M059J (cell line): ENCODE measurements at places on chromosomes 5 and 9.

- no peak for DNase-seq
Measured at GRCh38 chr9:72486594-72486955, 34.8 kb upstream of the TMC1 start.

DNA sequence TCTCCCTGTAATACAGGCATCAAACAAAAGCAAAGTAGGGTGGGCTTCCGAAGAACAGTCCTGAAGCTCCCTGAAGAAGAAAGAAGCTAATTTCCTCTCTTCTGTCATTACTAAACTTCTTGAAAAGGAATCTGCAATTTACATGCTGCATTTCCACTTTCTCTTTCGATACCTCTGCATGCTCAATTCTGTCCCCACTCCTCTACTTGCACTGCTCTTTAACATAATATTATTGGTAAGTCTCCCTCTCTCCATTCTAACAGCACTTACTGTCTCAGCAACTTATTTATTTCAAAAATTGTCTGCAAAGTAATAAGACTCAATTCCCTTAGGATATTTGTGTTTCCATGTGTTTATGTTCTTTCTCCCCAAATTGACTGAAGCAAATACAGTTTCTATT is 3.9 kb upstream of the PLPP1 start:
- DNase-seq = no peak

DNA sequence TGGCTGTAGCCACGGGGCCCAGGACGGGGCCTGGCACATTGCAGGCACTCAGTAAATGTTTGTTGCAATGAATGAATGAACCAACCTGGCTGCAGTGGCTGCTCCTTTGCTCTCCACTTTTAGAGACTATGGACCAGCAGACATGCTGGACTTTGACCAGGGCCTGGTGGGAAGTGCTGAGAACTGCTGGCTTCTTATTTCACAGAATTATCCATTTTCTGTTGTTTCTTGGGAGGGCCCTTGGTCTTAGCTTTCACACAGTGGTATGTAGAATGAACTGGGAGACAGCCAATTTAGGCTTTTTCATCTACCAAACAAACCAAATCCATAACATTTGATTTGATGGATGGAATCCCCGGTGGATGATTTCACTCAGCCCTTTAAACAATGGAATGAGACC is 78.0 kb upstream of the LHFPL2 start:
- no peak for DNase-seq

DNA sequence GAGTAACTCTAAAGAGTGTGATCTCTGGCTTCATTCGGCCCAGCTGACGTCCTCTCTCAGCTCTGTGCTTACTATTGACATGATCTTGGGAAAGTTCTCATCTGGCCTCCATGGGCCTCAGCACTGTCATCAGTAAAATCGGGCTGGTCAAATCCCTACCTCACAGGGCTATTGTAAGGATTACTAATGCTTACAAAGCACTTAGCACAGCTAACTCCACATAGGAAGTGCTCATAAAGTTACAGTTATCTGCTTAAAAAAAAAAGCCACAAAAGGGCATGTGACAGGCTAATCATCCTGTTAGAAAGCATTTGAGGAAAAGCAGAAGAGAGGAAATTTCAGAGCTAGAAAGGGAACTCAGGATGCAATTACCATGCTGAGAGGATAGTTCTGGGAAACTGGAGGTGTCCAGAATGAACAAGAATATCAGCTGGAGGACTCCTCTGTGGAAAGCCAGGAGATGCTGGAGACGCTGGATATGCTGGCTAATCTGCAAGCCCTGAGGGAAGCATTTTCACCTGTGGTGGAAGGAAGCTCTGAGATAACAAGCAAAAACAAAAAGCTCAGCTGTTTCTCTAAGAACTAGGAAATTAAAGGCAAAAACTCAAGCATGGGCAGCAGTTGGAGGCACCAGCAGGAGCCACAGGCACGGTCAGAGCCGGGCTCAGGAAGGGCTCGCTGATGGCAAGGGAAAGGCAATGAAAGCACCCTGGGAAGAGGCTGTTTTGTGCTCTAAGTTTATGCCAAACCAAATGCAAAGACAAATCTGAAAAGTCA is 4.4 kb upstream of the BHMT start:
- peak; percentile 54 for DNase-seq

DNA sequence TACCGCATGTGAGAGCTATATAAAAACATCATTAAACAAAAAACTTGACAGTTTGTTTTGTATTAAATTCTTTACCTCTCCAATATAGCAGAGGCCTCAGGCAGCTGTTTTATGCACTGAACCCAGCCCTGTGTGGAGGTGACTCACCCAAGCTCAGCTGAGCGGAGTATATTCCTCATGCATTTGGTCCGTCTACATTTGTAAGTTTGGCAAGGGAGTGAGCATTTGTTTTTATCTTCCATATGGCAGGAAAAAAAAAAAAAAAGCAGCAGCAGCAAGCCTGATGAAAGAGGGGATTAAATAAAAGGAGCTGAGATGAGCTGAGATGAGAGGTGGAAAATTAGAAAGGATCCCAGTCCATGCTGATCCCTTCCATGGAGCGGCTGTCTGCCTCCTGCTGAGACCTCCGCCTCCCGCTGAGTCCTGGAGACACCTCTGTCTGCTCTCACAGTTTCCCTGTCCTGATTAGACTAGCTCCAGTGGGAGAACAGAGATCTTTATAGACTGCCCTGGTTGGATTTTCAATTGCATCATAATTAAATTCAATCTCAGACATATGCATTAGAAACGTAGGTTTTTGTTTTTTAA is 112.0 kb upstream of the CTNND2 start:
- peak; percentile 22 for DNase-seq

GRCh38 chr9:130860458-130861316 is 25.6 kb downstream of the ABL1 start:
- DNase-seq = peak; percentile 96

- no peak for DNase-seq
Measured at GRCh38 chr9:134064711-134065110, 3.1 kb downstream of the BRD3 start.

DNA sequence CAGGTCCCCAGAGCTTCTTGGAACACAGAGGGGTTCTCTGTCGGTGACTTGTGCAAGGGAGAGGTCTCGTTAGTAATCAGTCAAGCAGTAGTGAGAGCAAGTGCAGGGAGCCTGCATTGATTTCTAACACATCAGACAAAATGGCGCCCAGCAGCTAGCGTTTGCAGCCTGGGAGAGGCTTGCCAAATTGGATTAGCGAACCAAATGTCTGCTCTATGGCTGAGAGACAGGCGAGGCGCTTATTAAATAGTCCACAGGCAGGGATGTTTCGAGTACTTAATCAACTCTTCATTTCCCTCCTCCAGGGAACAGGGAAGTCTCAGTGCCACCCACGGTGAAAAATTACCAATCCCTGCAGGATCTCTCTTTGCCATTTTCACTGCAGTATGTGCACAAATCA is 131.4 kb upstream of the SHB start:
- no peak for DNase-seq

GRCh38 chr5:52920929-52921328 is 68.2 kb upstream of the ITGA2 start:
- peak; percentile 17 for DNase-seq

- peak; percentile 34 for DNase-seq
Measured at GRCh38 chr5:75337366-75338021, 474 bp downstream of the HMGCR start.

DNA sequence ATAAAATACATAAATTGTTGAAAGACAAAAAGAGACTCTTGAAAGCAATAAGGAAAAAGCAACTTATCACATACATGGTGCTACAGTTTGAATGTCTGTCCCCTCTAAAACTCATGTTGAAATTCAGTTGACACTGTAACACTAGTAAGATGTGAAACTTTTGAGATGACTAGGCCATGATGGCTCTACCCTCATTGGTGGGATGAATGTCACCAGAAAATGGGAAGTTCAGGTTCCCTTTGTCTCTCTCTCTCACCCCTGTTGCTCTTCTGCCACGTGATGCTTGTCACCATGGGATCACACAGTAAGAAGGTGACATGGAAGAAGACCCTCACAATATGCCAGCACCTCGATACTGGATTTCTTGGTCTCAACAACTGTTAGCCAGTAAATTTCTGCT is 50.3 kb upstream of the SPTLC1 start:
- DNase-seq = no peak

GRCh38 chr9:95498641-95499040 is 18.1 kb downstream of the PTCH1 start:
- DNase-seq = no peak

GRCh38 chr5:132365213-132365612 is 4.3 kb upstream of the SLC22A5 start:
- DNase-seq = peak; percentile 78

DNA sequence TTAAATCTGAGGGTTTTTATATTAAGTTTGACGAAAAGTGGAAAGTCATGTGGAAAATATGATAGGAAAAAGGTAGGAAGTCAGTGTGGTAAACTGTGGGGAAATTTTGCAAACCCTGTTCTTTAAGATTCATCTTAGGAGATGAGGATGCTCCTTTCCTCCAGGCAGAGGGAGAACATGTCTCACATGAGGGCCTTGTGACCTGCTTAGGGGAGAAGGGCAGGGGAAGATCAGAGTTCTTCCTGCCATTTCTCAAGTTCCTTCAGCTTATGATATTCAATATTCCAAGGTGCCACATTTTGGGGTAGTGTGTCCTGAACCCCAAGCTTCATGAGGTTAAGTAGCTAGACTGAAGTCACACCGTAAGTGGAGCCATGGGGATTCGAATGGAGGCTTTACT is 53.7 kb downstream of the MAPKAP1 start:
- no peak for DNase-seq

DNA sequence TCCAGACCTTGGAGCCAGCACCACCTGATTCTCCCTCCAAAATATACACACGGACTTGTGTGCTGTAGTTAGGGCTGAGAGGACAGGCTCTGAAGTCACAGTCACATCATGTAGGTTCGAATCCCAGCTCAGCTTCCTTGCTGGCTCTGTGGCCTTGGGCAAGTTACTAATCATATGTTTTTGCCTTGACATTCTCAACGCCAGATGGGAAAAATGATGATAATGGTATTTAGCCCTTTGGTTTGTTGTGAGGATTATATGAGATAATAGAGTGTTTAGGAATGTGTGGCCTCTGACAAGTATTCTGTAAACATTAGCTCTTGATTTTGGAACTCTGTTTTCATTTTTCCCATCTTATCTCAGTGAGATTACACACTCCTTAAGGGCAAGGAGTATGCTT is 72.5 kb downstream of the PLAC8L1 start:
- DNase-seq = no peak

- DNase-seq = no peak
Measured at GRCh38 chr9:76363032-76363395, 31.2 kb downstream of the RFK start.

DNA sequence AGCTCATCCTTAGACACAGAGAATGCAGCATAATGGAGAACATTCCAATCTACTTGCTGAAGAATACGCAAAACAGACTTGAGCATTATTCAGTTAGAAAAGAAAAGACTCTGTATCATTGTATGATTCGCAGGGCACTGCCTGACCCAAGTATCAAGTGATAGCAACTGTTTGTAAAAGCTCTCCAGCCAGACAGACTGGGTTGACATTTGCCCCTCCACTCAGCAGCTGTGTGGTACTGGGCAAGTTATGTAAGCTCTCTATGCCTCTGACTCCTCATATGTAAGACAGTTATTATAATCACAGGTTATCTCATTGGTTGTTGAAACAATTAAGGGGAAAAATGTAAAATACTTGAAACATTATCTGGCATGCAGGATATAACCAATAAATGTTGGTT is 505.0 kb downstream of the ELAVL2 start:
- DNase-seq = no peak

GRCh38 chr5:13529300-13529699 is 415.2 kb downstream of the DNAH5 start:
- DNase-seq = peak; percentile 5

DNA sequence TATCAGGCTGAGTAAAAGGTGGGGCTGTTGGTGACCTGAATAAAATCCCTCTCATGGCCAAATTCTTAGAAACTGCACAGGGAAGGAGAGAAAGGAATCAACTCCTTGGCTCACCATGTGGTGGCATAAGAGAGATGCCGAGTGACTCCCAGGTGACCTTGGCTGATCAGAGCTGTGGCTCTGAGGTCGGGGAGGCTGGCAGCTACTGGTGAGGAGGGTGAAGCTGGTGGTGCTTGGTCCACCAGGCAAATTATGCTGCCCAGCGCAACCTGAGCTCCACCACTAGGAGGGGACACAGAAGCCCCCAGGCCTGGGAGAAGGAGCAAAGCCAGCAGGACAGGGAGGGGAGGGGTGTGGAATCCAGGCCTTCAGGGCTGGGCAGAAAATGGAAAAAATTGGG is 111.2 kb upstream of the IL12B start:
- peak; percentile 41 for DNase-seq
